Psoas muscle (tissue), 8 donors: ENCODE measurements at places on chromosomes 16 and 17.

DNA sequence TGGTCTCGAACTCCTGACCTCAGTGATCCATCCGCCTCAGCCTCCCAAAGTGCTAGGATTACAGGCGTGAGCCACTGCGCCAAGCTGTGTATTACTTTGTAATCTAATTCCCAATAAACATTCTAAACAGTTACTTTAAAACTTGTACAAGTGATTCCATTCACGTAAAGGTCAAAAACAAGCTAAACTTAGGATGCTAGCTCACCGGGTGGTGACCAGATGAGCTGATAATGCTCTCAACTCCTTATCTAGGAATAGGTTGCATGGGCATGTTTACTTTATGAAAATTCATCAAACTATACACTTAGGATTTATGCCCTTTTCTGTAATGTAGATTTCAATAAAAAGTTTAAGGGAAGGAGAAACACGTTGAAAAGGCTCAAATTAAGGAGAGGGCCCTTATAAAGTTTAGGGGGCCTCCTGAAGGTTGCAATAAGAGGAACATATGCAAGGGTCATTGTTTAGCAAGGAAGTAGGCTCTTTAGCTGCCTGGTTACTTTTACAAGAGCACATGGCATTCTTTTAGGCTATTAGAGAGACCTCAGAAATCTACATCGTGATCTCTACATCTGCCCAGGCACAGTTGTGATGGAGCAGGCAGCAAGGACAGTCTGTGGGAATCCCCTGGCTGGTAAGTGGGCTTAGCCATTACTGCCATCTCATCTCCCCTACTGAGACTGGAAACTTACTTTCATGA, 13.3 kb downstream of the CDR2 start:
- no peak for DNase-seq
- no peaks in the 10 kb centered on the region for H3K27me3 ChIP-seq
- H3K36me3 ChIP-seq, result peaks cover 35% of the 10 kb centered on the region
- H3K27ac ChIP-seq, result no peak overlapping the region
- no peak overlapping the region for H3K4me3 ChIP-seq

DNA sequence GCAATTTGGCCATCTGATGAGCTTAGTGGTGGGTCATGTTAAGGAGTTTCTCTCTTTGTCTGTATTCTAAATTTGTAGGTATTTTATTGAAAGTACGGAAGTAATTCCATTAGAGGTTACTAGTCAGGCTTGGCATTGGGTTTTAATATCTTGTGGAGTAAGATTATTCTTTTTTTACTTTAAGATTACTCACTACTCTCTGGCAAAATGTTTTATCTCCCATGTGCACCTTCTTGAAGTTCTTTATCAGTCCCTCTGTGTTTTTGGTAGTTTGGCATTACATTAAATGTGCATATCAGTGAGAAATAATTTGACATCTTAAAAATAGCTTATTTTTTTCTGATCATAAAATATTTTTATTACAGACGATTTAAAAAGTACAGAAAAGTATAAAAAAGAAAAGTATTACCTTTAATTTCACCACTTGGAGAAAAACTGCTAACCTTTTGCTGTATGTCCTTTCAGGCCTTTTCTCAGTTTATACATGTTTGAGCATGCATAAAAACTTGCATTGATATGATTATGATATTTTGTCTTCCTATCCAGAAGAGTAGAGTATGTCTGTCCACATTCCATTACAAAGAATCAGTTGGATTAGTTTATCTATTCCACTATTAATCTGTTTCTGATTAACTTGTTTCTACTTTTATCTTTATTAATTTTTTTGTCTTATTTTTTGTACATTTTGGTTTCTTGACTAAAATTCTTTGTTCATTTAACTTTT, 198.3 kb downstream of the SPECC1 start:
- H3K4me3 ChIP-seq, result no peak overlapping the region
- peaks cover 1% of the 10 kb centered on the region for H3K27me3 ChIP-seq
- H3K4me1 ChIP-seq, result no peaks in the 10 kb centered on the region
- DNase-seq, result no peak

DNA sequence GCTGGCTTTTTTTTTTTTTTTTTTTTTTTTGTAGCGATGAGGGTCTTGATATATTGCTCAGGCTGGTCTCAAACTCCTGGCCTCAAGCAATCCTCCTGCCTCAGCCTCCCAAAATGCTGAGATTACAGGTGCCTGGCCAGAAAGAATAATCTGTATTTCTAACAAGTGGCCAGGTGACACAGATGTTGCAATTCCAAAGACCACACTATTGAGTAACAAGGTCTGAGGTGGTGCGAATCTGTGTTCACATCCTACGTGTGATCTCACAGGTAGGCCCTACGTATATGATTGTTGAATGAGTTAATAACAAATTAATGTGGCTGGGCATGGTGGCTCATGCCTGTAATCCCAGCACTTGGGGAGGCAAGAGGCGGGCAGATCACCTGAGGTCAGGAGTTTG, 33.3 kb downstream of the OTOA start:
- H3K36me3 ChIP-seq, result no peaks in the 10 kb centered on the region
- peaks cover 2% of the 10 kb centered on the region for H3K4me1 ChIP-seq
- H3K4me3 ChIP-seq, result no peak overlapping the region

GRCh38 chr16:69709456-69710084, 16.8 kb downstream of the NQO1 start:
- no peaks in the 10 kb centered on the region for H3K4me1 ChIP-seq
- H3K4me3 ChIP-seq, result no peak overlapping the region
- no peak overlapping the region for H3K27ac ChIP-seq
- no peaks in the 10 kb centered on the region for H3K27me3 ChIP-seq
- DNase-seq, result no peak

DNA sequence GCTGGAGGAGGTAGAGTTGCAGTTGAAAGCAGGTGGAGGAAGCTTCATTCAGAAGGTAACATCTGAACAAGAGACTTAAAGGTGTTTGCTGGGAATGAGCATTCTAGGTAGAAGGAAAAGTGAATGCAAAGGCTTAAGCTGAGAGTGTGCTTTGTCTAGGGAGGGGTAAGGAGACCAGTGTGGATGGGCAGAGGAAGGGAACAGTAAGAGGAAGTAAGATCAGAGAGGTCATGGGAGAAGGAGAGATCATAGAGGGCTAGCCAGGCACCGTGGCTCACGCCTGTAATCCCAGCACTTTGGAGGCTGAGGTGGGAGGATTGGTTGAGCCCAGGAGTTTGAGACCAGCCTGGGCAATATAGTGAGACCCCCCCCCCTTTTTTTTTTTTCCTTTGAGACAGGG, 3.3 kb downstream of the STX4 start:
- H3K4me3 ChIP-seq, result no peak overlapping the region
- H3K4me1 ChIP-seq, result peaks cover 10% of the 10 kb centered on the region
- peaks cover 70% of the 10 kb centered on the region for H3K36me3 ChIP-seq
- H3K27ac ChIP-seq, result no peak overlapping the region
- no peaks in the 10 kb centered on the region for H3K27me3 ChIP-seq

GRCh38 chr17:19569785-19570543, 36.3 kb downstream of the SLC47A1 start:
- H3K4me1 ChIP-seq, result no peaks in the 10 kb centered on the region
- H3K27ac ChIP-seq, result no peak overlapping the region
- no peak overlapping the region for H3K4me3 ChIP-seq
- no peak for DNase-seq
- peaks cover 43% of the 10 kb centered on the region for H3K36me3 ChIP-seq

DNA sequence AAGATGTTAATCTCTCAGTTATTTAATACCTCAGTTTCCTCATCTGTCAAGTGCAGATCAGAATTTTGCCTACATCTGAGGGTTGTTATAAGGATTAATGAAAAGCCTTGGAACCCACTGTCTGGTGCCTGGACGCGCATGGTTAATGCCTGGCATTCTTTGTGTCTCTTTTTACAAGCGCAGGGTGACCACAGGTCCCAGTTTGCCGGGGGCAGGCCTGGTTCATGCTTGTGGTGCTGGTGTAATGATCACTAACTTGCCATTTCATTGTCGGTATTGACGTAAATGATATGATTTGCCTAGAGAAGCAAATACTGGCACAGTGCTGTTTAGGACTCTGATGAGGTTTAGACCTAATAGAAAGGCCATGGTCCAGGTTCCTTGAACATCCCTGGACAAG, 23.1 kb downstream of the MRC2 start:
- peaks cover 21% of the 10 kb centered on the region for H3K27me3 ChIP-seq
- no peak for DNase-seq
- no peak overlapping the region for H3K27ac ChIP-seq
- peaks cover 14% of the 10 kb centered on the region for H3K4me1 ChIP-seq

GRCh38 chr16:3467921-3468320, 24.4 kb downstream of the NAA60 start:
- no peak overlapping the region for H3K27ac ChIP-seq
- H3K4me3 ChIP-seq, result no peak overlapping the region
- peaks cover 6% of the 10 kb centered on the region for H3K36me3 ChIP-seq

DNA sequence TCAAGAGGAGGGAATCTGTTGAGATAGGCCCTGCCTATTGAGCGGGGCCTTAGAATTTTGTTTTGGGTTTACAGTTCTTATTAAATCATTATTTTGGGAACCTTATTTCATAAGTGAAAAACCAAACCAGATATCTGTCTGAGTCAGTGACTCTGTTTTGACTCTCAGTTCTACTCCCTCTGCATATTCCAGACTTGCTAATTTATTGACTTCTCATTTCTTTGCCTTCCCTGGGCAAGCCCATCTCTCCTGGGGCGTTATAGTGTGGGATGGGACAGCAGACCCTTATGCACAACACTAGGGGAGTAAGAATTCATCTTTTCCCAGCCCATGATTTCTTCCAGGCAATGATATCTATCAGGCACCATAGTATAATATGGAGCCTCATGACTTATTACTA, 45.7 kb downstream of the CPD start:
- H3K4me1 ChIP-seq, result no peaks in the 10 kb centered on the region
- peaks cover 69% of the 10 kb centered on the region for H3K36me3 ChIP-seq
- no peaks in the 10 kb centered on the region for H3K27me3 ChIP-seq
- no peak overlapping the region for H3K27ac ChIP-seq
- DNase-seq, result no peak

GRCh38 chr16:7992616-7993015, 597.7 kb downstream of the TMEM114 start:
- H3K36me3 ChIP-seq, result no peaks in the 10 kb centered on the region
- H3K27ac ChIP-seq, result no peak overlapping the region
- no peaks in the 10 kb centered on the region for H3K4me1 ChIP-seq
- no peak for DNase-seq
- no peak overlapping the region for H3K4me3 ChIP-seq
- no peaks in the 10 kb centered on the region for H3K27me3 ChIP-seq

DNA sequence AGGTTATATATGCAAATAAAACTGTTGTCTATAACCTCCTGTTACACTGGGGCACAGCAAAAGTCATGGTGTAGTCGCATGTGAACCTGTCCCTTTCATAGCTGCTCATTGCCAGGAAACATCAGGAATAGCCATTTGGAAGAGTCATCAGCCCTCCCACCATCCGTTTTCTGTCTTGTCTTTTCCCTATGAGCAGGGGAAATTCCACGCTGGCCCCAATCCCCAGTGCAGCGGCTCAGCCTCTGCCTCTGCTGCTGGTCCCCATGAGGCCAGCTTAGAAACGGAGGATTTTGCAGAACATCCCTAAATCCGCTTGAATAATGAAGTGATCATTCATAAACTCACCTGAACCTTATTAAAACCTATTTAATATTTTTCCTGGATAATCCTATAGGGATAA, 10.5 kb downstream of the MAPT start:
- H3K4me1 ChIP-seq, result peaks cover 90% of the 10 kb centered on the region
- DNase-seq, result no peak
- H3K27ac ChIP-seq, result peak overlapping the region; percentile 89
- H3K27me3 ChIP-seq, result no peaks in the 10 kb centered on the region
- peak overlapping the region; percentile 1 for H3K4me3 ChIP-seq

GRCh38 chr17:59963738-59964481, 630 bp downstream of the RNFT1 start:
- peak; percentile 67 for DNase-seq
- H3K36me3 ChIP-seq, result peaks cover 3% of the 10 kb centered on the region
- H3K4me3 ChIP-seq, result peak overlapping the region; percentile 81
- H3K4me1 ChIP-seq, result peaks cover 17% of the 10 kb centered on the region

- peaks cover 15% of the 10 kb centered on the region for H3K4me1 ChIP-seq
- peak overlapping the region; percentile 98 for H3K4me3 ChIP-seq
- H3K36me3 ChIP-seq, result no peaks in the 10 kb centered on the region
- no peak for DNase-seq
- H3K27ac ChIP-seq, result peak overlapping the region; percentile 80
Measured at GRCh38 chr17:30824002-30824355, 513 bp downstream of the CRLF3 start.

GRCh38 chr16:22816475-22816874, 2.5 kb downstream of the HS3ST2 start:
- H3K27me3 ChIP-seq, result peaks cover 45% of the 10 kb centered on the region
- no peak overlapping the region for H3K27ac ChIP-seq
- no peak overlapping the region for H3K4me3 ChIP-seq

- H3K4me3 ChIP-seq, result no peak overlapping the region
- no peak overlapping the region for H3K27ac ChIP-seq
- no peak for DNase-seq
- H3K27me3 ChIP-seq, result no peaks in the 10 kb centered on the region
- no peaks in the 10 kb centered on the region for H3K36me3 ChIP-seq
Measured at GRCh38 chr17:61580502-61580901, 10.5 kb downstream of the NACA2 start.

DNA sequence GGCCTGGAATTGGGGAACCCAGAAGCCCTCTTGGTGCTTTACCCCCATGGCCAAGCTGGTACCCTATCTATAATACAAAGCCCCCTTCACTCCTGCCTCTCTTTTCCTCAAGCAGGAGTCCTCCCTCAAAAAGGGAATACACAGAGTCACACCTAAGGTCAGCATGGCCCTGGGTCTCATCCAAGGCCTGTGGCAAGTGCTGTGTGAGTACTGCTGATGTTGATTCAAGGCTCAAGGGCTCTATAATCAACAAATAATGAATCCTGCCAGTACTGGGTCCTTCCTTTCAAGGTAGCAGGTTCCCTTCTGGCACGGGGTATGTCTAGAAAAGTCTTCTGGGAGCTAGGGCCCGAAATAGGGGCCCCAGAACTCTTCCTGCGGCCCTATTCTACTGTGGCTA, 187.3 kb downstream of the CYB561 start:
- no peak for DNase-seq
- no peak overlapping the region for H3K4me3 ChIP-seq
- no peaks in the 10 kb centered on the region for H3K4me1 ChIP-seq
- no peaks in the 10 kb centered on the region for H3K36me3 ChIP-seq
- no peak overlapping the region for H3K27ac ChIP-seq
- H3K27me3 ChIP-seq, result no peaks in the 10 kb centered on the region

DNA sequence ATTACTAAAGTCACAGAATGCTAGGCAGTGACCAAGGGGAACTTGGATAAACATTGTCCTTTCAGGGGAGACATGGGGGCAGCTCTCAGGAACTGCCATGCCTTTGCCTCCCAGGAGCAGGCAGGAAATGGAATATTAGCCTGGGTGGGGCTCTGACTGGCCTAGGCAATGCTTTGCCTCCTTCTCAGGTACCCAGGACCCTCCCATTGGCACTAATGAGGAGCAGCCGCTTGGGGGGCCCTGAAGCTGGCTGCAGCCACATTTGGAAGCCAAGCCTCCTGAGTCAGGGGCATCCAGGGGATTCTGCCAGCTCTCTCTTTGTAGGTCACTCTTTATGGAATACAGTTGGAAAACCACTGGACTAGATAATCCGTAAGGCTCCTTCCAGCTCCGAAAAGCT, 5.5 kb downstream of the CPSF4L start:
- no peak overlapping the region for H3K4me3 ChIP-seq
- no peaks in the 10 kb centered on the region for H3K27me3 ChIP-seq
- no peak for DNase-seq
- no peaks in the 10 kb centered on the region for H3K4me1 ChIP-seq
- H3K36me3 ChIP-seq, result no peaks in the 10 kb centered on the region
